ENCODE measurements at places on chromosomes 11 and 22.

GRCh38 chr22:24390576-24390975 is 36.8 kb upstream of the ADORA2A start:
- DNase-seq, result peak; percentile 9

GRCh38 chr11:45964911-45965389 is 42.5 kb downstream of the LARGE2 start:
- DNase-seq, result peak; percentile 81

GRCh38 chr11:328012-328411 is 7.4 kb upstream of the IFITM3 start:
- no peak for DNase-seq

- DNase-seq, result no peak
Measured at GRCh38 chr11:118306556-118306955, 2.0 kb downstream of the CD3E start.

DNA sequence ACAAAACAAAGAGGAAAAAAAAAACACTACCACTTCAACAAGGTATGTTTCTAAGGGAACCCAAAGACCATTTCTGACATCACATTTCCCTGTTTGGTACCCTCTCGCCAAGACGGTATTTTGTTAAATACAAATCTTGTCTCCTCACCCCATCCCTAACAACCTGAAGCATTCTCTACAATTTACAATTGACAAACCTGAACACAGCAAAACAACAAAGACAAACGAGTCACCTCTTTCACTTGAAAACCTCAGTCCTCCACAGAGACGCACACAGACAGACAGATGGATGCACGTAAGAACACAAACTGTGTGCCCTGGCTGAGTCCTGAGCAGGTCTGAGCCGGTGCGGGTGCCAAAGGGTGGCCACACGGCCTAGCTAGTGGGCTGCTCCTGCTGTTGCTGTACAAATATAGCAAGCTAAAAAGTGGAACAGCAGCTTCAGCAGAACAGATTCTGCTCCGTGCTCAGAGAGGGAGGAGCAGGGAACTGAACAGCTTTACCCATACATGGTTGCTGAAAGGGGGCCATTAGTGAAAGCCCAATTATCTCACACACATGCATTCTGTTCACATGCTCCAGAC is 28.5 kb downstream of the CELF1 start:
- no peak for DNase-seq

- no peak for DNase-seq
Measured at GRCh38 chr11:109249597-109249996, 172.4 kb upstream of the C11orf87 start.

DNA sequence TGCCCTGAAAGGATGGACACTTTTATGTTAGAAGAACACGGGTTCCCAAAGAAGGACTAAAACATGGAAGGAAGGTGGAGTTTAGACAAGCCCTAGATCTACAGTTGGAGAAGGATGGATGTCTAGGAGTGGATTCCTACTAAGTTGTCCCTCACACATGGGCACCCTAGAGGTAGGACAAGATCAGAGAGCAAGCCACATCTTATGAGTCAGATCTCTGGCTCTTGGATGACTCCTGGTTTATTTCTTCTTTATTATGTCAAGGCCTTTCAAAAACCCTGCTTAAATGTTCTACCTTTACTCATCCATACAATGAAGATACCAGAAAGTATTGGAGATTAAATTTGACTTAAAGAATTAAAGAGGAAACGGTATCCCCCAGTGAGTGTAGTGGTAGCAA is 34.4 kb downstream of the PRCP start:
- DNase-seq, result no peak

DNA sequence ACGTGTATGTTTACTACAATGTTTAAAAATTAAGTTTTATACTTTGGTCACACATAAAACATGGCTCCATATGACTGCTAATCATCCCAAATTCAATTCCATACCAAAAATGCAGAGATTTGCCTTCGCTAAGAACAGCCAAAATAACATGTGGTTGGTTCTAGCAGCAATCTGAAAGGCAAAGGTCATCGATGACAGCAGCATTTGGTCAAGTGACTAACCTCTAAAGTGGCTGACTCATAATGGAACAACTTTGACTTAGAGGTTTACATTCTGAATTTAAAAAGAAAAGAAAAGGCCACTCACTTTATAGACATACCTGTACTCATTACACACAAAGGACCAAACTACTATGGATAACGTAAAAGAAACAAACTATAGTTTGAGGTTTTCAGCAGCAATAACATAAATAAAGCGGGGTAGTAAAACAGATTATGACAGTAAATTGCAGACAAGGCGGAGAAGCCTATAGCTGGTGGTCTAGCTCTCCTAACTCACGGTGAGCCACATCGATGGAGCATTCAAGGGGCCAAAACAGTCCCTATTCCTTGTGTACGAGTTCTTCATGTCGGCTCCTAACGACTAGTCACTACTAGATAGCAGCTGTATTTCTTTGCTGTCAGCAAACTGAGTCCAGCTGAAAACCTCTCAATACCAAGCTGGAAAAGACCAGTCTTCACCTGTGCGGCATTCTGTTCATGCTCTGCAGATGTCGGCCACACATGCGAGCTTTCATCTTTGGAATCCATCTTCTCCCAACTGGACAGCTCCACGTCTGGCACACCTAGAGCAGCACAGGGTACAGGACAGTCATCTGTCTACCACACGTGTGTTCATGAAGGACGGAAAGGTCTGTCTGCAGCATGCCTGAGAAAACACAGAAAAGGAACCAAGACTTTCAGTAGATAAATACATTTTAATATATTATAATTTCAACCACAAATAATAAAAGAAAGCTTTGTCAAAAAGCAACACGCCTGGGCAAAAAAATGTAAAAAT is 42.1 kb downstream of the PRDM10 start:
- no peak for DNase-seq

GRCh38 chr22:31853736-31854495 is 90.4 kb upstream of the YWHAH start:
- no peak for DNase-seq

Data from pons (tissue), 1 donor.